Stimulated activated naive CD4-positive, alpha-beta T cell (primary cell): ENCODE measurements at places on chromosomes 11 and 22.

- DNase-seq = no peak
Observed at GRCh38 chr22:18033204-18033998, 9.0 kb upstream of the MICAL3 start.

DNA sequence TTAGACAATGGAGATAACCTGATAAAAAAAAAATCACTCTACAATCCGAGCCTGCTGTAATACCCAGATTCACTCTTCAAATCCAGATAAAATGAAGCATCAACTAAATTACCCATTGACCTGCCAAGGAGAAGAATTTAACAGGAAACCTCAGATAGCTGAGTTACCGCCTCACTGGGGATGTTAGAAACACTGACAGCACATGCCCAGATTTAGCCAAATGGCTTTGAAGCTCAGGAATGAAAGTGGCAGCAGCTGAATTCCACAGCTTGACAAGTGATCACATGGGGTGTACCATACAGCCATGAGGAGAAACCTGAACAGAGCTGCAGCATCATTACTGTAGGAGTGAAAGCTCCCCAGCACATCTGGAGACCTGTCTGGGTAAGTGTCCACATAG, 807.6 kb downstream of the DLG2 start:
- DNase-seq = no peak

- no peak for DNase-seq
Observed at GRCh38 chr11:11567936-11568650, 53.7 kb downstream of the GALNT18 start.

DNA sequence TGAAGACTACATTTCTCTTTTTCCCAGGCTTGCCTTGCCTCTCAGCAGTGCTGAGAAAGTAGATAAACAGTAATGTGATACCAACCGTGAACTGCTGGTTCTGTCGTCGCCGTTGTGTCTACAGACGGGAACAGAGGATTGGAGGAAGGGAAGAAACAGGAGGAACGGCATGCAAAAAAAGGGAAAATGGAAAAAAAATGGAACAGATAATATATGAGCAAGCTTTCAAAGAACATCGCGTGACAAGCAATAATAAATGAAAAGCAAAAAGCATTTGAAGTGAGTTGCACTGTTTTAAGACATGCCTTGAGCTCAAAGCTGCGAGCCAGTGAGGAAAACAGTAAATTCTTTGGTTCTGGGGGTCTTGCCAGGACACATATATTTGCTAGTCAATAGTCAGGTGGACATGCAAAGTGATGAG, 305.9 kb downstream of the CADM1 start:
- no peak for DNase-seq

DNA sequence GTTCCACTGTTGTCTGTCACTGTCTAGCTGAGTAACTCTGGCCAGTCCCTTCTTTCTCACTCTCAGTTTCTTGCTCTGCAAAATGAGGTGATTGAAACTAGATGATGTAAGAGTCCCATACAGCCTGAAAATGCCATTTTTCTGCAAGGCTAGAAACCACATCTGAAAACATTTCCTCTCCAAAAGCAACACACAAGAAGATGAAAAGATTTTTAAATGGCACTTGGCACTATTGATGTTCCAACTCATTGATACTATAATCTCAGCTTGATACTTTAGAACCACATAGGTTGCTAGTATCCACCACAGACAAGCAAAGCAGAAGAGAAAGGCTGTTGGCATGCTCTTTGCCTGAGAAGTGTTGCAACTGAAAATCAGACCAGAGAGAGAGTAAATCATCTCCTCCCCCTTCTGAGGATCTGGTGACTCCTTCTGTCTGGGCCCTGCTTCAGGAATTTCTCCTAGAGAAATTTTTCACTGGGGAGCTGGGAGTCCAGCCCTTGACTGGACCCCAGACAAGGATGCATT, 1217.9 kb downstream of the LRRC4C start:
- DNase-seq = no peak

DNA sequence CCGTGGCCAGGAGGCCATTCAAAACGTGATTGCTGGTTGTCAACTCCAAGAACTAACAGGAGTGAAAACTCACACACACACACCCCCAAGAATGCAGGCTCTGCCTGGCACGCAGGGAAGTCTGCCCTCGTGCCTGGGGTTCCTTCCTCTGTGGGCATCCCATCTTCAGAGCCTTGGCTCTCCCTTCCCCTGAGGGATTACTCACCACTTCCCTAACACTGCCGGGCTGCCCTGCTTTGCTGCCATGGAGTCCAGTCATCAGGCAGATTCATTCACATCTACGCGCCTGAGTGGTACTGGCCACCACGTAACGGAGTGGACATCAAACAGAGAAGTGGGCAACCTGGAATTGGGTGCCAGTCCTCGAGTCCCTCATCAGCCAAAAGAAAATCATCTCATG, 120.7 kb upstream of the TMEM45B start:
- no peak for DNase-seq

DNA sequence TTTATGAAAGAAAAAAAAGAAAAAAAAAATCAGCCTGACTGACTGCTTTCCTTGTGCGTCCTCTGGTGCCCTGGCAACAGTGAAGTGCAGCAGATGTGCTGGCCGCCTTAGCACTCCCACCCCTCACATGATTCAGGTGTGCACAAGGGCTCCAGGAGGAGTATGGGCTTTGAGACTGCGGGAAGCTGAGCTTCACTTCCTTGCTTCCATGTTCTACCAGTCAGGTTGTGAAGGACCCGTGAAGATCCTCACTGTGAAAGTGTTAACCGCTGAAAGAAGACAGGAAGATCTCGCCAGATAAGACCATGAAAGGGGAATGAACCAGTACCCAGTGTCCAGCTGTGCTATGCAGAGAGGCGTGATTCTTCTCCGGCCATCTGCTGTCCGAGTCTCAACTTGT, 48.2 kb downstream of the HIRA start:
- DNase-seq = no peak

DNA sequence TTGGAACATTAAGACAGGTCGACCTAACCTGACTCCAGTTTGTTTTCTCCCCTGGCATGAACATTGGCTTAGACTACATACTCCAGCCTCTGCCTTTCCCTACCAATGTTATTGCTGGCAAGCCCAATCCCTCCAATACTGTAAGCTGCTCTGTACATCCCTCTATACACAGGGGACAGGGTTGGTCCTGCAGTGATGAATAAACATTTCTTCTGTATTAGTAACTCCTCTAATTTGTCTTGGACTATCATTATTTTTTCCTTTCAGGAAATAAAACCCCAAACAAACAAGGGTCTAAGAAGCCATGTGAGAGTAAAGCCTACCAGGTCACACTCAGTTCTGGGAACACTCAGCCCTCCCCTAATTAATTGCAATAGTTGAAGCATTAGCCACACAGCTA, 35.1 kb upstream of the FJX1 start:
- DNase-seq = no peak

DNA sequence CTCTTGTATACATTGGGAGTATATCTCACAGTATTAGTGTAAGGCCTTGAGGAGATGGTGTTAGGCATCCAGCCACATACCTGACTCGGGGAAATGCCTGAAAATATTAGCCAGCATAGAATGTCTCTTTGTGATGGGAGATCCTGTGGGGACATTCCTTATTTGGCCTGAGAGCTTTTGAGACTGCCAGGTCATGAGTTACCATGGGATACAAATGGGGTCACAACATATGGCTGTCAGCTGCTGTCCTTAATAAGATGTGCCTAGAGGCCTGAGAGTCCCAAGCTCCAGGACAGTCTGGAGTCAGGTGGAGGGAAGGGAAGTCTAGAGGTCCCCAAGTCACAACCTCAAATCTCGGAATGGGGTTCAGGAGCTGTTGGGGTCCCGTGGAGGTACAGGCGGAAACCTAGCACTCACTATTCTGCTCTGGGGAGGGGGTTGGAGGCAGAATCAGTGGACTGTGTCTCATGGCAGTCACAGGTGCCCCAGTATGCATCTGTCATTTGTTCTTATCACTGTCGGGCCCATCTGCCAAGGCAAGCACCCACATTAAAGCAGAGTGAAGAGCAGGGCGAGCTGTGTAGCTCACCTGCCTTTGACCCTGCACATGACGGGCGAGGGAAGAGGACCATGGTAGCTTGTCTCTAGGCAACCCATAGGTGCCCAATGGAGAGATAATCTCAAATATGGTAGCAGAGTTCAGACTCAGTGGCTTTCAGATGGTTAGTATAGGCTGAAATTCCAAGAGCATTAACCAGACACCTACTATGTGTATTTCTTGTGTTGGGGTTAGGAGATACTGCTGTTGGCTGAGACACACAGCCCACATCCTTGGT, 29.9 kb downstream of the KCNQ1OT1 start:
- no peak for DNase-seq

GRCh38 chr11:105937331-105937730, 84.7 kb downstream of the MSANTD4 start:
- DNase-seq = no peak

DNA sequence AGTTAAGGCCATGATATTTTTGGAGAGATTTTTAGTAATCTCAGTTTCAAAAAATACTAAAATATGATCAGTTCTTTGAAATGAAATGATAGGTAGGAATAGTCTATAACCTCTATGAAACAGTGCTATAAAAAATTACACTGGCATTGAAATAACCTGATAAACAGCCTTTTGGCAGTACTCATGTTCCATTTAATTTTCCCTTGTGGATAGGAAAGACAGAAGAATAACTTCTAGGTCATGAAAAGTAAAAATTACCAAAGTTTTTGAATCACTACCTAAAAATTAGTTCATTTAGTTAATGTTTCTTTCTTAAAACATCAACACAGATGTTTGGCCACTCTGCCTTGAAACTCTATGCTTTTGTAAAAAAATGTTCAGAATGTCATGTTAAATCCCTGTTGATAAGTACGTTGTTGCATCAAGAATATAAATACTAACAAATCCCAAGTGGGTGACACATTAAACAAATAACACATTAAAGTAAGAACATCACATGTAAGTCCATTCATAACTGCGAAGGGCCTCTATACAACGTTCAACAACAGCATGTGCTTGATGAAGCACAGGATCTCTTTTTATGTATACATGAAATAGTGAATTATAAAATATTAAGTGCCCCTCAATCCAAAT, 290.2 kb downstream of the SWAP70 start:
- DNase-seq = no peak

DNA sequence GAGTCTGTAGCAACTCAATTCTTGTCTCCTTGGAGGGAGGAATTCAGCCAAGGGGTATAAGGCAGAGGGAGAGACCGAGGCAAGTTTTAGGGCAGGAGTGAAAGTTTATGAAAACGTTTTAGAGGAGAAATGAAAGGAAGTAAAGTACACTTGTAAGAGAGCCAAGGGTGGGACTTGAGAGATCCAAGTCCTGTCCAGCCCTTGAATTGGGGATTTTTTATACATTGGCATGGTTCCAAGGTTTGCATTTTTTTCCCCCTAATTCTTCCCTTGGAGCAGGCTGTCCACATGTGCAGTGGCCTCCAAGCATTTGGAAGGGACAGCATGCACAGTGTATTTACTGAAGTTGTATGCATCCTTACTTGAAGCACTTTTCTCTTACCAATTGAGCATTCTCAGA, 192.1 kb downstream of the LUZP2 start:
- no peak for DNase-seq

GRCh38 chr11:76284161-76284560, 77.9 kb upstream of the WNT11 start:
- no peak for DNase-seq

- DNase-seq = no peak
Observed at GRCh38 chr22:46556775-46557174, 19.4 kb upstream of the CELSR1 start.

- no peak for DNase-seq
Observed at GRCh38 chr11:14454861-14455632, 44.6 kb downstream of the COPB1 start.

DNA sequence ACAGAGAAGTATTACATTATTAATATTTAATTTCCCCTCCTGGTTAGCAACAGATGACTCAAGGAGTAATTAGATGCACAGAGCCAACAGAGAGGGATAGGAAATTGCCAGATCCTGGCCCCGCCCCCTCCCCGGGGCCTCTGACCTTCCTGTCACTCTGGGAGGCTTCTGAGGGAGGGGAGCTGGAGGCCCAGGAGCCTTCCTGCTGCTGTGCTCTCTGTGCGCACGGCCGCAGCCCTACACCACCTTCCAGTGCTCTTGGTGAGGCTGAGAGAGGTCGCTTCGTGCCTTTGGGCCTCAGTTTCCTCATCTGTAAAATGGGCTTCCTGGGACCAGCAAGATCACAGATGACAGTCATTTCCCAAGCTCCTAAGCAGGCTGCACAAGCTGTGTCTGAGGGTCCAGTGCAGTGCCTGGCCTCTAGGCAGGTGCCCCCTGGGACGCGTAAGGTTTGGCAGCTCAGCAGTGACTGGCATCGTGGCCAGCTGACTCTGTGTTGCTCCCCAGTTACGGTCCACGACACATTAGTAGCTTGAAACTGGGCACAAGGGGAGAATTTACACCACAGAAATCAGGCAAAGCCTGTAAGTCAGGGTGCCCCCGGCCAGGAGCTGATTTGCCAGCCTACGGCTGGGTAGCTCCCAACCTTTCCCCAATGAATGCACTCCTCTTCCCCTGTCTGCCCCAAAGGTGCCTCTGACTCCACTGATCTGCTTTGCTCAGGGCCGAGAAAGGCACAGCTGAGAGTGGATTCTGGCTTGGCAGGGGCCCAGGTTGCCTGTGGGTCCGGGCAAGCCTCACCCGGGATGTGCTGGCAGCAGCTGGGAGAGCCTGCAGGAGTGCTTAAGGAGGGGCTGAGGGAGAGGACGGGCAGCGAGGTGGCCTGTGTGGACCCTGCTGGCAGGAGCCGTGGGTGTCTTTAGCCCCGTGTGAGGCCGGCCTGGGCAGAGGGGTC, 2.3 kb downstream of the ADORA2A start:
- peak; percentile 24 for DNase-seq

- no peak for DNase-seq
Observed at GRCh38 chr11:46294365-46295309, 17.2 kb downstream of the CREB3L1 start.

DNA sequence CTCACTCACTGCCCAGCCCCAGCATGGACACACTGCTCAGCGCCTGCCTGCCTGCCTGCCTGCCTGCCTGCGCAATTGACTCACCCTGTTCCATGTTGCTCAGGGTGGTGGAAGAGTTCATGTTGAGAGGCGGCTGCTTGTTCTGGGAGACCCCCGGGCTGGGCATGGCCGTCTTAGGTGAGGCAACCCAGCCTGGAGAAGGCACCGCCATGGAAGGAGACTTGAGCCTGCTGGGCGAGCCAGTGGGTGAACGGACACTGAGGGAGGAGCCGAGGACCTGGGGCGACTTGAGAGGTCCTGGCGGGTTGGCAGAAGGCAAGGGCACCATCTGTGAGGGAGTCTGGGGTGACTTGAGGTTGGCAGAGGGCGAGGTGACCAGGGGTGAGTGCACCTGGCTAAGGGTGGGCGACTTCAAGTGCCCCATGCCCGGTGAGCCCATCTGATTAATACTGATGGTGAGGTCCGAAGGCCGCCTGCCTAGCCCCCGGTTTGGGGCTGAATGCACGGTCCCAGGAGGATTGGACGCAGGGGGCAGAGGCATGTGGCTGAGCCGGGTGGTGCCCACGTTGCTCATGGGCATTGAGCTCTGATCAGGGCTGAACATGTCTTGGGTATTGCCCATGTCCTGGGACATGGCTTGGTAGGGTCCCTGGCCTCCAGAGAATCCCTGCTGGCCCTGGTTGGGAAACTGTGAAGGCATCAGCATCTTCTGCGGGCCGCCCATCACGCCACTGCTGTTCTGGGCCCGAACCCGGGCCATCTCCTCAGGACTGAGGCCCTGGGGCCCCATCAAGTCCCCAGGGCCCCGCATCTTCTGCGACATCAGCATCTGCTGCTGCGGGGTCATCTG, 17.1 kb downstream of the CXCR5 start:
- DNase-seq = no peak

- DNase-seq = no peak
Observed at GRCh38 chr11:11580012-11580411, 41.8 kb downstream of the GALNT18 start.
